Effector CD4-positive, alpha-beta T cell (primary cell): ENCODE measurements at places on chromosomes 16 and 17.

GRCh38 chr17:42761638-42762037 is 611 bp downstream of the RAMP2 start:
- DNase-seq: no peak

- no peak for DNase-seq
Observed at GRCh38 chr17:56822725-56823124, 11.0 kb downstream of the C17orf67 start.

DNA sequence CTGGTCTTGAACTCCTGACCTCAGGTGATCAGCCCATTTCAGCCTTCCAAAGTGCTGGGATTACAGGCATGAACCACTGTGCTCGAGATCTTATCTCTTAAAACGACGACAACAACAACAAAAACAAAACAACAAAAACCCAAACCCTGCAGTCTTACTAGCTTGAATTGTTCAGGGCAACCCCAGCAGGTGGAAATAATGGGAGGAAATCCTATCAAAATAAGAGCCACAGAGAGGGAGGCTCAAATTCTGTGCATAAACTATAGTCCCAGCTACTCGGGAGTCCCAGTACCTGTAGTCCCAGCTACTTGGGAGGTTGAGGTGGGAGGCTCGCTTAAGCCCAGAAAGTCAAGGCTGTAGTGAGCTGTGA is 16.5 kb upstream of the ATP6V0A1 start:
- DNase-seq: no peak

GRCh38 chr17:17200831-17201230 is 5.3 kb downstream of the PLD6 start:
- no peak for DNase-seq

GRCh38 chr16:8326232-8326631 is 264.1 kb downstream of the TMEM114 start:
- DNase-seq: no peak
